Stimulated activated CD4-positive, alpha-beta T cell treated with anti-CD3 and anti-CD28 coated beads, Interleukin-12 subunit alpha, Interleukin-12 subunit beta, amount 100 ng/mL, for 48 hours (primary cell): ENCODE measurements at places on chromosomes 6 and 20.

GRCh38 chr20:45041464-45042337, 59.2 kb downstream of the KCNS1 start:
- DNase-seq = no peak

DNA sequence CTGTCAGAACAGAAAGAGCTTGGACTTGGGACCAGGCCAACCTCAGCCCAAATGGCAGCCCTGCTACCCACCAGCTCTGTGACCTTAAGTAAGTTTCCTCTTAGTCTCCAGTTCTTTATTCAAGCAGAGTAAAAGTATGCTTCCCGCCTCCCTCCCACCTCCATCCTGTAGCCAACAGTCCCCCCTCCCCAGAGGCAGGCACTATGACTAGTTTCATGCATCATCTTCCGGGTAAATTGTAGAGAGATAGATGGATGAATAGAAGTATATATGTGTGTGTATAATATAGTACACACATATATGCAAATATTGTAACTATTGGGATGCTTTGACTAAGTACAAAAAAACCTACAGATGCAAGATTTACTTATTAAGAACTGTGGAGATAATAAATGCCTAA, 39.5 kb upstream of the B4GALT5 start:
- no peak for DNase-seq

GRCh38 chr20:48667889-48668413, 159.8 kb downstream of the PREX1 start:
- DNase-seq = no peak

DNA sequence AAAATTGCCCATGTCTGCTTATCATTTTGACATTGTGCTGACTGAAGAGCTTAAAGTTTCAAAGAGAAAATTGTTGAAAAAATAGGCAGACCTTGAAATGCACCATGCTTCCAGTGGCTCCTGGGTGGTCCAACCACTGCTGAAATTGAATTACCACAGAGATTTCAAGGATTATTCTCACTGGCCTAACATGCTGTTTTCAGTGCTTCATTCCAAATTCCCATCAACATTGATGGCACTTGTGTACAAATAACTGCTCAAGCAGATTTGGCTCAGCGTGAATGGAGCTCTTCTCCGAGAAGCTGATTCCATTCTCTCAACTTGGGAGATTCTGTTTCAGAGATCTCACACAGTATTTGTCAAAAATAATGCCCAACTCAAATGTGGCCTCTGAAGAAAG, 75.5 kb downstream of the LAMA4 start:
- no peak for DNase-seq

DNA sequence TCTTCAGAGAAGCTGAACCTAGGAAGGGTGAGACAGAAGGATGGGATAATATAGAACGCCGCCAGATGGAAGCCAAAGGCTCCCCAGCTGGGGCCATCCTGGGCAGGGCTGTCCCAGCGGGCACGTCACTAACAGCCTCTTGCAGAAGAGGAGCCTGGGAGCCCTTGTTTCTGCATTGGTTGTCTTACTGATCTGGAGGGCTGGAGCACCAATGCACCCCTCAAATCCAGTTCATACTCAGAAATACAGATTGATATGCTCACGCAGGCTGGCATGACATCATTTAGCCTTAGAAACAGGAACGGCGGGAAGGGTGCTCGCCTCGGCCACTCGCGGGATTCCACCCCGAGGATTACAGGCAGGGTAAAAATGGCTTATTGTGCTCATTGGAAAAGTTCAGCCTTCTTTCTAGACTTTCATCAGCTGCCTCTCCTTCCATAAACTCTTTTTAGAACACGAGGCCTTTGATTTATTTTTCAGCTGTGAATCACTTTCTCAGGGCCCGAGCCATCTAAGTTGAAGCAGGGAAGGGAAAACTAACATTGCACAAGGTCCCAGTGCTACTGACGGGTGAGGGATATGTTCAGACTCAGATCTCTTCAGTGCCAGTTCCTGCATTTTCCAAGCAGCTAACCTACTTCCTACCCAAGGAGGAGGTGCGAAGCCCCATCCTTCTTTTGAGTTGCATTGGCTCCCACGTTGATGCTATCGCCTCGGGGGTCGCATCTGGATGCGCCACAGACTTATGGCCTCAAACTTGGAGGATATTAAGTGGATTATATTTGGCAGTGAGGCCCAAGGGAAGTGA, 82.3 kb downstream of the GMPR start:
- DNase-seq = no peak

GRCh38 chr20:63519668-63520503, 679 bp upstream of the PPDPF start:
- DNase-seq = peak; percentile 42

- DNase-seq = no peak
Observed at GRCh38 chr6:166957805-166958076, 1.4 kb upstream of the RNASET2 start.
